Right ventricle myocardium inferior (tissue), 1 donor: ENCODE measurements at places on chromosomes 6 and 20.

GRCh38 chr6:35750557-35750956 is 13.7 kb downstream of the ARMC12 start:
- no peak for DNase-seq

DNA sequence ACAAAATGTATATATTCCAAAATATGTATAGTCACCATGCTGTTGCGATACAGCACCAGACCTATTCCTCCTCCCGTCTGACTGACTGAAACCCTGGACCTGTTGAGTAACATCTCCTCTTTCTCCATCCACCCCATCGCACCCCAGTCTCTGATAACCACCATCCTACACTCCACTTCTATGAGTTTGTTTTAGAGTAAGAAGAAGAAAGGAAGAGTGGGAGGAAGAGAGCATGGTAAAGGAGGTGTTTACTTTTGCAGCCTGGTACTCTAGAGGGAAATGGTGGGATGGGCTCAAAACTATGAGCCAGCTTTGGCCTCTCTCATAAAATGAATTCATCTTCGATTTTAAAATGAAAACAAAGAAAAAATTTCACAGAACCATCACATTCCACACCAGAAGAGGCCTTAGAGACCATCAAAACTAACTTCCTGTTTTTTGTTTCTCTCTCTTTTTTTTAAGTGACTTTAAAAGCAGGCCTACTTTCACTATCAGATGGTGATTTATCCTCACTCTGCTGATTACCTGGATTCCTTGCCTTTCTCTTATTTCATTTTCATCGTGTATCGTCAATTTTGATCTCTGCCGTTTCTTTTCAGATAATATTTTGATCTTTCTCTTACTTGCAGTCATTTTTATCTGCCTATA is 16.8 kb upstream of the FUCA2 start:
- no peak for DNase-seq

GRCh38 chr20:3729811-3730540 is 2.5 kb upstream of the HSPA12B start:
- DNase-seq: no peak

DNA sequence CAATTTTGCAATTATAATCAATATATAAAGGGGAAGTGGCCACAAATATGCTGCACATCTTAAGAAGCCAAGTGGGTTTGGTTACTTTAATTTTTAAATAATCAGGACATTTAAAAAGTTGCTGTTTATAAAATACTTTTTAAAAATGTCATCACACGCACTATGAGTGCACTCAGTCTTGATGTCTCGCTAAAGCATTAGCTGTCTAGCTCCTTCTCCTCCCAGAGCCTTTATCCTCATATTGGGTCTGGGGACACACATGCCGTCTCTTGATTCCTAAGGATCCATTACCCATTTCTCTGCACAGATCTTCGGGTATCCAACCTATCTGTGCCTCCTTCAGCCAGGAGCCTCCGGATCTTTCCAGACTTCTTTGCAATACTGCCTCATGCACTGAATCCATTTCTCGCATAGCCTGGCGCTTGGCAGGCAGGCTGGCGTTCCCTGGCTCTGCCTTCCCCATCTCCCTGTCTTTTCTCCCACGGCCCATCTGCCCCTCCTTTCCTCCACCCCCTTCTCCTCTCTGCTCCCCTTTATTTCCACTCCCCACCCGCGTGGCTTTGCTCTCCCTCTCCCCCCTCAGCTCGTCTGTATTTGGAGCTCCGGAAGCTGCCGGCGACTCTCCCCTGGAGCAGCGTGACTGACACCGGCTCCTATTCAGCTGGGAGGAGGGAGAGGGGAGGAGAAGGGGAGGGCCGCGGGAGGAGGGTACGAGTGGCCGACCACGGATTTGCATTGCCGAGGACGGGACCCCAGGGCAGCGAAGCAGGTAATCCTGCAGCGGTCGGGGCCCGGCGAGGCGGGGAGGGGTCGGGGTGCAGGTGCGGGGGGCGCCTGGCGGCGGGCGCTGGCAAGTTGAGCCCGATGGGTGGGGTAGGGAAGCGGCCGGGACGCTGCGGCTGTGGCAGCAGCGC is at the start of gene CAP2:
Gene CAP2 (plus strand): TSS at position 618 of the 914 bp plus-strand sequence. CDS start 27,961 bp downstream, outside the sequence.
- peak; percentile 81 for DNase-seq

- no peak for DNase-seq
These were observed 26.1 kb upstream of the C20orf204 start for GRCh38 chr20:64009811-64010387.

- no peak for DNase-seq
These were observed 132.8 kb upstream of the BEND3 start for GRCh38 chr6:107248147-107248546.

DNA sequence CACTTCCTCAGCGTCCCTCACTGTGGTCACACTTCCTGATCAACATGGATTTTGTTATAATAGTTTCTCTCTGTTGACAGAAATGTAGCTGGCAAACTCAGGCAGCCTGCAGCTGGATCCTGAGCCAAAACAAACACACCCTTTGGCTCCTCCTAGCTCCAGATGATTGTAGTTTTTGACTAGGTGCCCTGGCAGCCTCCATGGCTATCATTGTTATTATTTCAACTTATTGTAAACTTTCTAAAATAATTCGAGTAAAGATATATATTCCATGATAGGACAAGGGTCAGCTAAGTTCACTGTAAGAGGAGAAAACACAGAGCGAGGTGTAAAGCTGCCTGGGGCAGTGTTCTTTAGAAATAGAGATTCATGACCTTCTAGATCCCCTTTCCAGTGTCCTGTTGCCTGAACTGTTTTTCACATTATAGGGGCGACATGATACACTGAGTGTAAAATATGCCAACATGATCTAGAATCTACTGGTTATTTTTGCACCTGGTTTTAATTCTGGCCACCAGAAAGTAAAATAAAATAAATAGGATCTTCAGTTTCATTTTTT is 98.2 kb upstream of the HDGFL1 start:
- DNase-seq: no peak

DNA sequence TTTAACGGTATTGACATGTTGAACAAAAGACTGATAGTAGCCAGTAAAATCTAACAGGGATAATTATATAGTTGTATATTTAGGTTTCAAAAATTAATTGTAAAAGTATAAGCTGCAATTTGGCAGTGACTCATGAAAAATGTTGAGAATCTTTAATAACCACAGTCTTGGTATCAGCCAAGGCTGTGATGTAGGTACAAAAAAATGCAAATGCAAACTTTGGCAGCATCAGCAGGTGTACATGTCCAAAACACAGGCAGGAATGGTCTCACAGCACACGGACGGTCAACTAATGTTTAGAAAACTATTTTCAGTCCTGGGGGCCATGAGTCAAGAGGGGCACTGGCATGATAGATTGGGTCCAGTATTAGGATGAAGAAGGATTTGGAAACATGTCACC is 58.5 kb upstream of the BEND3 start:
- DNase-seq: no peak

- no peak for DNase-seq
These were observed 494.8 kb upstream of the SOX4 start for GRCh38 chr6:21098744-21099143.

GRCh38 chr6:82467338-82467737 is 103.7 kb downstream of the TPBG start:
- DNase-seq: no peak
